MM.1S (cell line): ENCODE measurements at places on chromosomes 1 and 21.
A peak's percentile ranks its signal among the peaks of the same experiment; 100 is the strongest.

DNA sequence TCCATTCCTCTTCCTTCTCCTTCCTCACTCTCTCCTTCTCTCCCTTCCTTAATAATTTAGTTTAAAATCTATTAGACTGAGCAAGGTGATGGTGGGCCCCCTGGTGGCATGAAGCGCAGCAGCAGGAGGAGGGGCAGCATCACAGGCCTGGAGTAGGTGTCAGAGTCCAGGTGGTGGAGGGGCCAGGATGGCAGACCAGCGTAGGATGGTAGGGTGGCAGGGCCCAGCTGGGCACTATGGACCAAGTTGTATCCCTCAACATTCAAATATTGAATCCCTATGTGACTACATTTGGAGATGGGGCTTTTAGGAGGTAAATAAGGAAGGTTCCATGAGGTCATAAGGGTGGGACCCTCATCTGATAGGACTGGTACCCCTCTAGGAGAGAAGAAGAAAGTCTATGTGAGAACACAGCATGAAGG, 61.0 kb downstream of the WDR4 start:
- peak; percentile 62 for DNase-seq

- no peak for DNase-seq
Measured at GRCh38 chr1:36481091-36481490, 1.6 kb downstream of the CSF3R start.

- DNase-seq, result peak; percentile 63
Measured at GRCh38 chr1:159889202-159889601, 10.8 kb downstream of the CFAP45 start.

GRCh38 chr1:15966081-15966955, 9.6 kb downstream of the ZBTB17 start:
- no peak for DNase-seq

DNA sequence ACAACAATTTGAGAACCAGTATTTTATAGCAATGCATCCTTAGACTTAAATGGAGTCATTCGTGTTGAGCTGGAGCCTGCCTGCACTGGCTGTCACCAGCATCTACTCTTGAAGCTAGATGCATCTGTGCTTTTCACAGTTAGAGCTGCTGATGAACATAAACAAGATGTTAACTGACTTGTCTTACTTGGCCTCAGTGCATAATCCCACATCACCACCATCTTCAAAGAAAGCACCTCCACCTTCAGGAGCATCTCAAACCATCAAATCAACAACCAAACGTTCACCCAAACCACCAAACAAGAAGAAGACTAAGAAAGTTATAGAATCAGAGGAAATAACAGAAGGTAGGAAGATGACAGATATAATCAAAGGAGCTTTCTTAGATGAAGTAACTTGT, 71.1 kb downstream of the TPR start:
- no peak for DNase-seq

DNA sequence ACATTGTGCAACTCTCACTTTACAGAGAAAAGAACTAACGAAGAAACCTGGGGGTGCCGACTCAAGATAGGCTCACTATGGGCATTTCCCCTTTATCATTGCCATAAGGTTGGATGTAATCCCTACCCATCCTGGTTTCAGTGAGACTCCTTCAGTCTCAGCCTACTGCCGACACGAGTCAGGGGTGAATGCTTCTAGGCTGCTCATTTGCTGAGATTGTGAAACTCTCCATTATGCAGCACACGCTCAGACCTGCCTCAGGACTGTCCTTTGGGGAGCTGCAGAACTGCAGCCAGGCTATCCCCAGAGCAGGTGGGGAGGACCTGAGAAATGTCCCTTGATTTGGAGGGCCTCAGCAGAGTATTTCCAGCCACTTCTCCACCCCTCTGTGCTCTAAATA, 22.2 kb downstream of the TSHB start:
- DNase-seq, result no peak

DNA sequence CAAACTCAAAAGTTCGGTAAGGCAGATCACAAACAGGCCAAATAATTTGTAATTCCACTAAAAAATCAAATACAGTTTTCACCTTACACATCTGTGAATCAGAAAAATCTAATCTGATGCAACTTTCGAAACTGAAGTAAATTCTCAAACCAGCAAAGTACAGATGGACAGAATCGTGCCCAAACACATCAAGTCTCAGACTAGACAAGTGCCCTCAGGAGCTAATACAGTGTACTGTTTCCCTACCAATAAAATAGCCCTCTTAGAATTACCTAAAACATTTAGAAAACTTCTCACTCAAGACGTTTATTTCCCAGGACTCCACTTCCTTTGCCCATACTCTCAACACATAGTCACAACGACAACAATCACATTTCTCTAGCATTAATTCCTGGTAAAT, 134.2 kb downstream of the SMYD2 start:
- no peak for DNase-seq

GRCh38 chr1:86499987-86500593, 31.4 kb downstream of the CLCA1 start:
- peak; percentile 84 for DNase-seq

DNA sequence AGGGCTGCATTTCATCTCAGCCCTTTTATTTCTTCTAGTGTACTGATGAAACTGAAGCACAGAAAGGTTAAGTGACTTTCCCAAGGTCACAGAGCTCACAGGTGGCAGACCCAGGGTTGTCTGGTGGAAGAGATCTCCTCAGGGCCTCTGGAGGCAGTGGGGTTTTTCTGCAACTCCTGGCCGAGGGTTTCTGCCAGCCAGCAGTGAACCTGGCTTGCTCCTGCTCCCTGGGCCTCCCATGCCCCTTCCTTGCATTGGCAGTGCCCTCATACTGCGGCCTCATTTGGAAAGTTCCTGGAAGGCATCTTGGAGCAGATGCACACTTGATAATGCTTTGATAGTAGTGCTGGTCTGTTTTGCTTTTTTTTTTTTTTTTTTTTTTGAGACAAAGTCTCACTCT, 7.7 kb downstream of the GALNT2 start:
- no peak for DNase-seq

- DNase-seq, result no peak
Measured at GRCh38 chr1:73800376-73800775, 397.6 kb downstream of the LRRIQ3 start.

DNA sequence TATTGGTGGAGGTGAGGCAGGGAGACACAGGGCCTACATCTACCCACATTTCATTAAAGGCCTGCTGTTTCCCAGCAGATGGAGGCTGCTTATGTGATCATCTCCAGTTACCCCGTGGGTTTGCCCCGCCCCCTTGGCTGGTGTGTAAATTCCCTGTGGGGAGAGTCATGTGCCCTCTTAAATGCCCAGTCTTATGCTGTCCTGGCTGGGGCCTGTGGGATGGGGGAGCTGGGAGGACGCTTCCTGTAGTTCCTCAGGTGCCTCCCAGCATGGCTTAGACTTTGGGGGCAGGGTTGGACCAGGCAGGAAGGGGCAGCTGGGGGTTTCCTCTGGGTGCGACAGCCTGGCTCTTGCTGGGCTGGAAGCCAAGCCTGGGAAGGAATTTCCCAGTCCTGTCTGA, 15.5 kb upstream of the CITED4 start:
- DNase-seq, result no peak

DNA sequence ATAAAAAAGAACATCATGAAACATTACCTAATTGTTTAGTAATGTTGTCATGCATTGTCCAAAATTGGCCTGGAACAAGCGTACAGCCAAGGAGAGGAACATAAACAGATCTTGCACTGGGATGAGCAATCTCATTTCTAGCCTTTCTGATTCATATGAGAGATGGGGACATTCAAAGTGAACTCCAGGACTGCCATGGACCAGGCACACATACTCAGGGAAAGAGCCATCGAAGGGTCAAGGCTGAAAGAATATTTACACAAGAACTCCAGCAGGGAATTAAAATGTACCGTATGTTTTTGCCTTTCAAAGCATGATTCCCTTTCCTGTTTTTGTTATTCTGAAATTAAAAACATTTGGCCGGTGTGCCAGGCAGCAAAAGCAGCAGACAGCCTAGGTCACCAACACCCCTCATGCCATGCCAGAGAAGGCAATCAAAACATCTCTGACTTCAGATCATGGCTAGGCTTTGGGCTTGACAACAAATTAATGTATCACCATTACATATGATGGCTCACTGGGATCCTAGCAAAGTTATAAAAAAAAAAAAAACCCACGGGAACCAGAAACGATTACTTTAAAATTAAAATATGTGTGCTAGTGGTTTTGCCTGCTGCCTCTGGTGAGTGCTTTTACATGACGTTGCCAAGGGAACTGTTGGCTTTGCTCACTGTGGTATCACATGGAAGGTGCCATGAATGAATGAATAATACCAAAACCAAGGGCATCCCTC, 159.8 kb downstream of the TGFBR3 start:
- no peak for DNase-seq

DNA sequence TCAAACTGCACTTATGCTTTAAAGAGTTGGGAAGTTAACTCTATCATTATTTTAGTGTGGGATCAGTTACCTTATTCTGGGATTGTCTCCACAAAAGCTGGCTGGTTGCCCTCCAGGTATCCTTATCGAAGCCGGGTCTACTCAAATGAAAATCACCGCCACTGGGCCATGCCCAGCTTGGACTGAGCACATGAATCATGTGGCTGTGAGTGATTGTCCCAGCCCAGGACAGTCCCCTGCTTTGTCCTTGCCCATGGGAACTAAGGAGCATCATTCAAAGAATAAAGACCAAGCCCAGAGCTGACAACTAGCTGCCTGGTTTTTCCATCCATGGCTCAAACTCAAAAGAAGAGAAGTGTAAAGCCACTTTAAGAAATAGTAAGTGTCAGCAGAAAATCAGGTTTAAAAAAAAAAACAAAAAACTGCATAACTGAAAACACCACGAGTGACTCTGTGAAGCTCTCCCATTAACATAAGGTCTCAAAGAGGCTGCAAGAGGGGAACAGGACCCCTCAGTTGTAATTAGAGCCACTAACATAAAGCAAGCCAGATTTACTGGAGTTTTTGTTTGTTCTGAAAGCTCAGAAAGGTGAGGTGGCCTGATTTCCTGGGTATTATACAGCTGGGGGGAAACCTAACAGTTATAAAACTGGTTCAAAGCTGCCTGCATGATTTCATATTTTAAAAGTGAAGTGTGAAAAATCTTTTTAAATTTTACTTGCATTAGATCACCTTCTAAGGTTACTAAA, 91.5 kb downstream of the KIF14 start:
- DNase-seq, result no peak

DNA sequence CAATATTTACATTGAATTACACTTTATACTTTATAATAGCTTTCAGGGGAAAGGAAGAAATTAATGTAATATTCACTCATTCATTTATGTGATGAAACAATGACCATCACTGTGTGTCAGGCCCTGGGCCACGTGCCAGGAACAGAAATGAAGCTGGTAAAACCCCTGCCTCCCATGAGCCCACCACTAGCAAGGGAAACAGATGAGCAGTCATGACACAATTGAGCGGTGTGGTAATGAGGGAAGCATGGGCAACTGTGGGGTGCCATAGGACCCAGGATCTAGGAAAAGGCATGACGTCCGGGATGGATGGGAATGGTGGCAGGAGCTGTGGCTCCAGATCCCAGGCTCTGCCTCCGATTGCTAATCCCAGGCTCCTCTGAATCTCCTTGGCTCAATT, 17.0 kb upstream of the SLC5A9 start:
- DNase-seq, result no peak

GRCh38 chr1:53069663-53070327, 7.8 kb downstream of the PODN start:
- no peak for DNase-seq

DNA sequence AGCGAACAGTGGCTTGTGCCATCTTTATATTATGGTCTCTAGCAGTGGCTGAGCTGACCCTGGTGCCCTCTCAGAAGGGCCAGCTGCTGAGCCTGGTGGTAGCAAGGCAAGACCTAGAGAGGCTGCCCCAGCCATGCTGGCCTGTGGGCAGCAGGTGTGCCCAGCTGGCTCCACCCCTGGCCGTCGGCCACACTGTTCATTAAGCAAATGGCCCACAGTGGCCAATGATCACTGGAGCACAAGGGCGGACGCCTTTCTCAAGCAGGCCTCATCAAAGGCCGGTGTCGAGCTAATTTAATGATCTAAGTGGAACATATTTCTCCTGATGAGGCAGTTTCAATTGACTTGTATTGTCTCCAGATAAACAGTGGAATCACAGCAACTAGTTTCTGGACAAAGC, 89.4 kb downstream of the GRIK3 start:
- DNase-seq, result no peak

- DNase-seq, result no peak
Measured at GRCh38 chr21:16211339-16212303, 481.8 kb downstream of the USP25 start.

GRCh38 chr1:55650444-55650843, 435.3 kb upstream of the USP24 start:
- no peak for DNase-seq

- no peak for DNase-seq
Measured at GRCh38 chr1:5597991-5598823, 394.0 kb downstream of the NPHP4 start.

- peak; percentile 63 for DNase-seq
Measured at GRCh38 chr1:86865973-86866637, 47.8 kb downstream of the SELENOF start.
